ENCODE measurements at places on chromosomes 1 and 21.

- no peak for DNase-seq
Observed at GRCh38 chr1:26921126-26921539, 410 bp upstream of the NUDC start.

- DNase-seq: no peak
Observed at GRCh38 chr1:93702111-93702827, 20.6 kb upstream of the BCAR3 start.

DNA sequence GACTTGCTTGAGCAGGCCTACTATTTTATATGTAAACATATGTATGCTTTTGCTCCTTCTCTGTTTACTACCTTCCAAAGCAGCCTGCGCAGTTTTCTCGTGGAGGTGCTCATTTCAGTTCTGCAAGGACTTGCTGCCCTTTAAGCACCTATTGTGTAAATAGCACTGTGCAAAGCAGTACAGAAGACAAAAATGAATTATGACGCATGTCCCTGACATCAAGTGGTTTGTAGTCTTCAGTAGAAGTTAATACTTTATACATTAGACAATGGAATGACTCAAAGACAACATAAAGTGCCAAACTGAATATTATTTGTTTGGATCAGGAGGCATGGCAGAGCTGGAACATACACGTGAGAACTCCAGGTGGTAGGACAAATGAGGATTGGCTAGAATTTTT is 611.7 kb downstream of the LMO4 start:
- no peak for DNase-seq

- DNase-seq: peak; percentile 88
Observed at GRCh38 chr21:32727687-32728455, at the start of gene SYNJ1. Gene SYNJ1, minus strand, starts transcription at chr21:32728013. Its CDS starts 1,118 bp downstream, at chr21:32726895.

- no peak for DNase-seq
Observed at GRCh38 chr1:246198115-246198816, 308.8 kb downstream of the SMYD3 start.

DNA sequence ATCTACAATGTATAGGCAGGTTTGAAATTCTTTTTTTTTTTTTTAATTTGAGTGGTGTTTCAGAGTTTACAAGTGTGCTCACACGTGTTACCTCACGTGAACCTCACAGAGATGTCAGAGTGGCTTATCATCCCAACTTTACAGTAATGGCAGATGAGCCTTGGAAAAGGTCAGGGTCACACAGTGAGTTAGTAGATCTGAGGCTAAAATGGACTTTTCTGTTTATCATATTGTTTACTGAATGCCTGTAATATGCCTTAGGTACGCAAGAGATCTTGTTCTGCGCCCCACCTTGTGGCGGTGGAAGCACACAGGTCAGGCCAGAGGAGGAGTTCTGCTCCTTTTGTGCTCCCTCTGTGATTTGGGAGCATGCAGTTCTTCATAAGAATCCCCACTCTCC is 80.0 kb downstream of the DYRK1A start:
- no peak for DNase-seq

Data from T-helper 2 cell (primary cell).